ENCODE measurements at places on chromosomes 12 and 14.

- no peak for DNase-seq
Measured at GRCh38 chr12:15276088-15276698, 46.1 kb upstream of the PTPRO start.

DNA sequence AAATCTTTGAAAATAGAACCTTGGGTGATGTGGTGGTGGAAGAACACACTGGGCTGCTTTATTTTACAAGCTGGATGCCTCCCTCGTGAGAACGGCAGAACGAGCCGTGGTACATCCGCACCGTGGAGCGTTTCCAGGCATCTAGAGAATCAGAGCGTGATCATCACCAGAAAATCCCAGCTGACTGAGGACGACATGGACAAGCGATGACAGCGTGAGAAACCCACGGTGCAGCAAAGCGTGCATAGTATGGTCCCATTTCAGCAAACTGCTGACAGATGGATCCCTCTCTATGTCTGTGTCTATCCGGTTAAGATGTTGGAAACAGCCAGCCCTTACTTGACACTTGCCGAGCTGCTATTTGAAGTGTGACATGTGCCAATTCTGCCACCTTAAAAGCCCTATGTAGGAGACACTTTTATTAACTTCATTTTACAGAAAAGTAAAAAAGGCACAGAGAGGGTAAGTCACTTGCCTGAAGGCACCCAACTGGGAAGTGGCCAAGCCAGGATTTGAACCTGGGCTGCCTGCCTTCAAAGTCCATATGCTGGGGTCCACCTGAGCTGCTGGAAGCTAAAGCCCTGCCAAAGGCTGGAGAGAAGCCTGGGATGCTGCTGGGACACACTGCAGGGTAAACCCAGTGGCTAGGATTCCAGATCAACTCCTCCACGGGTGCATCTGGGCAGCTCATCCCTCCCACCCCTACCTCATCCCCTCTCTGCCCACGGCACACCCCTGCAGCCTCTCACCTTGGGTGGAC, 14.9 kb downstream of the SCARB1 start:
- DNase-seq: no peak

GRCh38 chr12:26648999-26649398, 184.0 kb downstream of the ITPR2 start:
- DNase-seq: no peak

DNA sequence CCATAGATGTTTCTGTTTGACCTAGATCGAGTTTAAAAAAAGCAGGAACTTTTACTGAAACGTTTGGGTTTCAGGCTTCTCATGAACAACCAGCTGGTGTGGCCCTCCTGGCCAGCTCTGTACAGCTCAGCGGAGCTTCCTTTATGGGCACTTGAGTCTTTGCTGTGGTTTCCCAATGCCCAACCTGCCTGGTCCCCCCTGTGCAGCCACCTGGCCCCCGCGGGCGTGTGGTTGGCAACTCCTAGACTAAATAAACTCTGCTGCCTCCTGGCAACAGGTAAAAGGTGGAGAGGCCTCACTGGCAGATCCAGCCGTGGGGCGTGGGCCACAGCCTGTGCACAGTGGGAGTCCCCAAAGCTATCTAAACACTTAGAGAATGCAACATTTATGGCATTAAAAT, 38.7 kb downstream of the ADGRD1 start:
- no peak for DNase-seq

DNA sequence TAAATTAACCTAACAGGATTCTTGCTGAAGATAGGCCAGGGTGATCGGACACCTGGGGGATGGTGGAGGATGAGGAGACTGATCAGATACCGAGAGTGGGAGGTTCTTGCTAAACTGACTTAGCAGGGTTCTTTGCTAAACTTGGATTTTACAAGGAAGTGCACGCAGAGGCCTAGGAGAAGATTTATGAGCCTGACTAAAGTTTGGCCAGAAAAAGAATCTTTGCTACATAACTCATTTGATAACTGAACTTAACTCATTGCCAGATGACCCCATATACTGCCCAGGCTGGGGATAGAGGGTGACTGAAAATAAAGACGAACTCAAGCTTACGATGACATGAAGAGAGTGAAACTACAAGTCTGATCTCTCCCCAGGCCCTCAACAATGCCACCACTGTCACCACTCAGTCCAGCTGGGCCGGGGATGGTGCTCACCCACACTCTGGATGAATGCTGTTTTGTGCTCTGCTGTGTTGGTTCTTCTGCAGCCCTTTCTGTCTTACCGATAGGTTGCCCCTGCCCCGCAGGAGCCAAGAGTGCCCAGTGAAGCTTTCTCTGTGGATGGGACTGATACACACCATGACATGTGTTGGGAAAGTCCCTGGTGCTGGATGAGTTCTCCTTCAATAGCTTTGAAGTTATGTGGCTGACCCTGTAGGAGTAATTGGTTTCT, 29.0 kb downstream of the PPFIBP1 start:
- no peak for DNase-seq

GRCh38 chr12:49298160-49298559, 3.2 kb downstream of the PRPH start:
- no peak for DNase-seq

DNA sequence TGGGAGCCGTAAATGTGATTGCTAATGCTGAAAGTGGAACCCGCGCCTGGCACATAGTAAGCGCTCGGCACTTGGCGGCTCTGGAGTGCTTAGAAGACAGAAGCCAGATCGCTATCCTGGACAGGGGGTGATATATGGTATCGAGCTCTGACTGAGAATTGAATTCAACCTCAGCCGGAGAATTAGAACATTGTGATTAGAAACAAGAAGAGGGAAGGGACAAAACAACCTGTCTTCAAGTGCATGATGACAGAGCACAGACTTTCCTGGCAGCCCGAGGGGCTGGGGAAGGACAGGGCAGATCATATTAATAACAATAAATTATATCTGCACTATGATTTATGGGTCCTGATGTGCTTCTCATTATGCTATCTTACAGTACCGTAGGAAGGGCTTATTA, 66.9 kb upstream of the TBX3 start:
- DNase-seq: no peak

GRCh38 chr12:76029982-76030340, 1.6 kb downstream of the PHLDA1 start:
- DNase-seq: peak; percentile 2

GRCh38 chr14:91350483-91350812, 67.2 kb downstream of the CCDC88C start:
- peak; percentile 42 for DNase-seq

- no peak for DNase-seq
Measured at GRCh38 chr12:54051026-54051842, 2.4 kb upstream of the HOXC4 start.

- DNase-seq: no peak
Measured at GRCh38 chr12:47651368-47652254, 54.2 kb downstream of the RPAP3 start.

GRCh38 chr12:76568888-76569551, 9.4 kb upstream of the OSBPL8 start:
- no peak for DNase-seq

- no peak for DNase-seq
Measured at GRCh38 chr14:35368583-35369392, 35.8 kb downstream of the NFKBIA start.

- peak; percentile 33 for DNase-seq
Measured at GRCh38 chr12:111505601-111506036, 93.5 kb downstream of the ATXN2 start.

- no peak for DNase-seq
Measured at GRCh38 chr14:104098272-104099095, 13.0 kb downstream of the ASPG start.

- DNase-seq: no peak
Measured at GRCh38 chr12:106291342-106291741, 11.2 kb upstream of the TCP11L2 start.

- DNase-seq: no peak
Measured at GRCh38 chr12:75305412-75306332, 24.5 kb downstream of the CAPS2 start.

GRCh38 chr12:101759396-101760047, 20.3 kb upstream of the SYCP3 start:
- no peak for DNase-seq

GRCh38 chr14:92584816-92585215, 71.2 kb downstream of the RIN3 start:
- DNase-seq: no peak

DNA sequence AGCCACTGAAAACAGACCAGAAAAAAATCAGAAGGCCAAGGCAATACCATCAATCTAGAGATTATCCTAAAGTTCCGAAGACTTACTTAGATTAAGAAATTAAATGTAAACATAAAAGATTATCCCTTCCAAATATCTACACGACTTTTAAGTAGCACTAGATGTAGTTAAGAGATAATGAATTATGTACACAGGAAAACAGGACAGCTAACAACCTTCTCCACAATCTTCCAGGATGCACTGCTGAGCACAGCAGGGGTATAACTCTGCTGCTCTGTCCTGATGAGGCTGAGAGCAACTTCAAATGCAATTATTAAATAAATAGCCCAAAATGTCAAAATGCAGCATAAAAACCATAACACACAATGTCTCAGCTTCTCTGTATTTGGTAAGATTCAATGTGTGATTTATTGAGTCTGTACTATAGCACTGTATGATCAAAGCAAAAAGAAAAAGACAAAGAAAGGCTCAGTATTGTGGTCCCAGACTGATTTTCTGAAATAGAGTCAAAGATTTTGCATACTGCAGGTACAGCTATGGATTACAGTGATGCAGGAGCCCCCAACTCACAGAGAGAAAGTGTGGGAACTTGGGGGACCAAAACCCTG, 56.9 kb downstream of the TMTC1 start:
- no peak for DNase-seq

DNA sequence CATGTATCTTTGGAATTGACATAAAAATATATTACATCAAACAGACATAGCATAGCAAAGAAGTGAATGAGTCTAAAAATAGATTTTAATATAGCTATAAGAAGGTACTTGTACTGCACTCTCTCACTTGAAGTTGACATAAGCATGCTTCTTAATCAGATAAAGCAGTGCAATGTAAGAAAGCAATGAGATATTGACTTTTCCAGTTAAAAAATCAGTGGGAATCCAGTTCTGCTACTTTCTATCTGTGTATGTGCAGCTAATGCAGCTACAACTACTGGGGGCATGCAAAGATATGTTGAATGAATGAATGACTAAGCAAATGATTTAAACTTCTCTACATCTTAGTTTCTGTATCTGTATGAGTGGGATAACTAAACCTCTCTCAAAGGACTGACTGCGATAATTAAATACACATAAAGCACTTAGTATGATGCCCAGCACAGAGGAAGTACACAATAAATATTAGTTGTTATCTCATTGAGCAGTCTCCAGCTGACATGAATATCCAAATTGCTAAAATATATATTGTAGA, 10.3 kb downstream of the WASHC3 start:
- peak; percentile 46 for DNase-seq

GRCh38 chr12:44930972-44931600, 55.0 kb upstream of the NELL2 start:
- DNase-seq: peak; percentile 55

DNA sequence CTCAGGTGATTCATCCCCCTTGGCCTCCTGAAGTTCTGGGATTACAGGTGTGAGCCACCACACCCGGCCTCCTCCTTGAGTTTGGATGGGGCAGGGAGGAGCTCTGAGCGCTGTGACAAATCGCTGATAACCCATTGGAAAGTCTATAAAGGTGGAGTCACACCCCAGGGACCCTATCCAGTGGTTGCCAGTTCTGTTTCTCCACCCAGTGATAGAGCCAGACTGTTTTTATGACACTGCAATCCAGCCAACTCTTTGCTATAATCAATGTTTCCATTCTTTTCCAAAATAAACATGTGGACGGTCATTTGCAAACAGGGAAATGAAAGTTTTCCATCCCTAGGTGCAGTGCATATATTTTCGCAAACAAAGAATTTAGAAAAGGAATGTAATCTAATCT, 142.0 kb upstream of the PELI2 start:
- DNase-seq: no peak

GRCh38 chr12:530308-530707, 70.6 kb downstream of the B4GALNT3 start:
- DNase-seq: no peak

DNA sequence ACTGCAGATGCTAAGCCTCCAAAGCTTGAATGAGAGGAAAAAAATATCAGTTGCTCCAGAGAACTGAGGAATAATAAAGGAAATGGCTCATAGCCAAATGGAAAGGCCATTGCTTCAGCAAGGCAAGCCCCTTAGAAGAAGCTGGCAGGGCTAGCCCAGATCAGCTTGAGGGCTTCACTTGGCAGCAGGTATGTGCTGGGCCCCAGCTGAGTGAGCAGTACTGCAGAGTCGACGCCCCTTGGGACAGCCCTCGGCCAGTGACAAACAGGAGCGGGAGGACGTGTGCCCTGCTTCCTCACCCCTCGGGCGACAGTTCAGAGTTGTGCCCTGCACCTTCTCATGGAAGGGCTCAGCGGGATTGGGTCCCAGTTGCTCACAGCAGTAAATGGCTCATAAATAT, 1031.2 kb upstream of the TMEM132C start:
- no peak for DNase-seq

- no peak for DNase-seq
Measured at GRCh38 chr14:92074555-92074954, 31.8 kb downstream of the ATXN3 start.

Measured in T-helper 2 cell (primary cell).